Skin of body (tissue), 3 donors: ENCODE measurements at places on chromosomes 12 and 14.
A peak's percentile ranks its signal among the peaks of the same experiment; 100 is the strongest.

- DNase-seq = no peak
Observed at GRCh38 chr12:52010692-52011601, 4.2 kb downstream of the TAMALIN start.

- no peak for DNase-seq
Observed at GRCh38 chr12:54448344-54448743, 25.1 kb downstream of the GTSF1 start.

GRCh38 chr12:64650762-64651161, 40.5 kb downstream of the RASSF3 start:
- no peak for DNase-seq

DNA sequence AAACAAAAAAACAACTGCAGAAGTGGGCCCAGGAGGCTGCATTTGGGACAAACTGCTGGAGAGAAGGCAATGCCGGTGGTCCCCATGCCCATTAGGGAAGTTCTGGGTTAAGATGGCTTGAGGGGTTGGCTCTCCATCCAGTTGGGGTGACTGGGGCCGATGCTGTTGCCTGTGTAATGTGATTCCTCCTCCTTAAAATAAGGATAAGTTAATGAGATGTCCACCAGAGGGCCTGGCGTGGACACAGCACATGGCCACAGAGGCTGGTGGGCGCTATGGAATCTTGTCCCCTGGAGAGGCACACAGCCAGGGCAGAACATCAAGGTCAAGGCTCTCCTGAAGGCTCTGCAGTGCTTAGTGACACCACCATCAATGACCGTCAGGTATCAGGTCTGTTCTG, 1.0 kb upstream of the TESC start:
- DNase-seq = no peak

GRCh38 chr12:111869671-111870070, 27.6 kb downstream of the MAPKAPK5 start:
- no peak for DNase-seq

DNA sequence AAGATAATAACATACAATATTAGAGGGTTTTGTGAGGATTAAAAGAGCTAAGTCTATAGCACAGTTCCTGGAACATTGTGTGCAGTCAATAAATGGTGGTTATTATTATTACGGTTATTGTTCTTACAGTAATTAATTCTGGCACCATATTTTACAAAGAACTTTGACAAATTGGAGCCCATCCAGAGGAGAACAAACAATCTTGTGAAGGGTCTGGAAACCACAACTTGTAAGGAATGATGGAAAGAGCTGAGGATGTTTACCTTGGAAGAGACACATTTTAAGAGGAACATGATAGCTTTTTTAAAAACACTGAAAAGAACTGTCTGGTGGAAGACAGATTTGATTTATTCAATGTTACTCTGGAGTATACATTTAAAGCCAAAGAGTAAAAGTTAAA, 150.5 kb upstream of the KRR1 start:
- no peak for DNase-seq

GRCh38 chr14:51248016-51248987, 8.3 kb downstream of the TMX1 start:
- DNase-seq = no peak

DNA sequence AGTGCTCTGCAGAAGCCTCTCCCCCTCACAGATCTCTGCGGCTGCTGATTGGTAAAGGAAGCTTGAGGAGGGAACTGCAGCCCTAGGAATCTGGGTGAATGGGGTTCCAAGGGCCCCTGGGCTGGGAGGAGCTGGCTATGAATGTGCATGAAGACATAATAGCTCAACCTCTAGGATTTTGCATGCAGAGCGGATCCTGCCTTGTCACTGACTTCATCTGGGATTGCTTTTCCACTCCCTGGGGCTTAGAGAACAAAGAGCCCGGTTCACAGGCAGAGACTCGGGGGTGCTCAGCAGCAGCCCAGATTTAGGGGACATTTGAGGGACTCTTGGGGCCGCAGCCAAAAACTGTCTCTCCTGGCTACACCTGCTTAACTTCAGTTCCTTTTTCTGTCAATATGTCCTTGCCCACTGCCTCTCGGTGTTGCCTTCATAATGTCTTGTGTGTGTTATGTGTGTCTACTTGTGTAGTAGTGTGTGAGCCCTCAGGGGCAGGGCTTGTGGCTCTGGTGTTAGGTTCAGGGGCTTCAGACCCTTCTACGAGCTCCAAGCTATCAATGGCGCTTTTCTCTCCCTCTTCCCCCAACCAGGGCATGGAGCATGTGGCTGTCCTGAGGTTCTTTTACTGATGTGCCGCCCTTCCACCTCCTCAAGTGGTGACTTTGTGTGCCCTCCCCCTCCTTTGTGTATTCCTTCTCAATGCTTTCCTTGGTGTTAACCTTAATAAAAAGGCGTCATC, 1.9 kb downstream of the CCDC184 start:
- peak; percentile 41 for DNase-seq

DNA sequence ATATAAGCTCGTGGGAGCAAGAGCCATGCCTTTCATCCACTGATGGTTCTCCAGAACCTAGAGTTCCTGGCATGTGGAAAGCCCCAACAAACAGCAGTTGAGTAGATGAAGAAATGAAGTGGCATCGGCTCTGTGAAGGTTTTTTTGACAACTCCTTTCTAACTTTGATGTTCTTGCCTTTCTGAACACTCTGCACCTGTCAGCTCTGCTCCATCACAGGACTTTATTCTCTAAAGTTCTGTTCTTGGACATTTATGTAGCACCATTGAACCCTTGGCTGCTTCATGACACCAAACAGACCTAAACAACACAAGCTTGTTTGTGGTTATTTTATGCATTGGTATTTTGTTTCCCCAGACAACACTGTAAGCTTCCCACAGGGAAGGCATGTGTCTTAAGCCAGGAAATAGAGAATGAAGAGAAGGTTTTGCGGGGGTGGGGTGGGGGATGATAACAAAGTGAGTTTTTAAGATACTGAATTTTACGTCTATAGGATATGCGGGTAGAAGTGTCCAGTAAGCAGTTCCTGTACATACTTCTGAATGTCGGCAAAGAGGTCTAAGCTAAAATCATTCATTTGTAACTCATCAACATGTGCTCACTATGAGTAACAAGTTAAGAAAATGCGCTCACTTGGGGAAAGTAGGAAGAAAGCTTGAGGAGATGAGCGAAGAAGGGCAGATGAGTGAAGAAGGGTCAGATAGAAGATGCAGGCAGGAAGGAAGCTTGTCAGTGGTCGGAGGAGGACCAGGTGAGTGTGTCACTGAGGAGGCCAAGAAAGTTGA, 146.0 kb upstream of the PLEKHG7 start:
- no peak for DNase-seq

GRCh38 chr12:104669851-104670337, 213.1 kb downstream of the CHST11 start:
- peak; percentile 24 for DNase-seq

- DNase-seq = no peak
Observed at GRCh38 chr12:131330106-131330815, 376.6 kb downstream of the ADGRD1 start.
